ENCODE measurements at places on chromosomes 7 and 10. TPM values are rescaled to one million over a fixed set of nuclear protein-coding genes. Genes with fewer than 3 reads are reported as not detected.

Gene RSPH10B
- total RNA-seq, result not detected

Gene MRLN
- 0.65 TPM for total RNA-seq

- H3K36me3 ChIP-seq, result no peaks in the 10 kb centered on the region
- no peaks in the 10 kb centered on the region for H3K27me3 ChIP-seq
- no peak overlapping the region for H3K4me3 ChIP-seq
- no peak for DNase-seq
Measured at GRCh38 chr10:14949291-14949690, 4.6 kb downstream of the DCLRE1C start.

GRCh38 chr10:70752571-70752970 is 32.6 kb downstream of the TBATA start:
- no peak for DNase-seq
- no peaks in the 10 kb centered on the region for H3K36me3 ChIP-seq
- no peaks in the 10 kb centered on the region for H3K4me1 ChIP-seq
- H3K27ac ChIP-seq, result no peak overlapping the region
- H3K27me3 ChIP-seq, result no peaks in the 10 kb centered on the region

DNA sequence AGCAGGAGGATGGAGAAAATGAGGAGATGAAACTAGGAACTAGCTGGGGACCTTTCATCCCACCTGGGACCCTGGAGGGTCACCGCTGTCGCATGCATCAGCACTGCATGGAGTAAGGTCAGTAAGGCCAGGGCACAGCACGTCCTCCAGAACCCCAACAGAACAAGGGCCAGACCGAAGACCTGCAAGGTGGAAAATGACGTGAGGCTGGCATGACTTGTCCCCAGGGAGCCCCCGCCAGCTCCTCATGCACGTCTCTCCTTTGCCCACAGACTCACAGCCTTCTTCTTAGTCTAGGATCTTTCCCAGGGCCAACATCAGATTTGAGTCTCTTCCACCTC is 4.7 kb downstream of the ZNF488 start:
- no peaks in the 10 kb centered on the region for H3K4me1 ChIP-seq
- H3K27ac ChIP-seq, result no peak overlapping the region
- H3K36me3 ChIP-seq, result no peaks in the 10 kb centered on the region
- no peak overlapping the region for H3K4me3 ChIP-seq
